ENCODE measurements at places on chromosomes 16 and 17. TPM values are rescaled to one million over a fixed set of nuclear protein-coding genes. Genes with fewer than 3 reads are reported as not detected.

EVPLL gene
- 4.3 TPM for total RNA-seq

BCAS3 gene
- 12.4 TPM for total RNA-seq

SLC9A5 gene
- 0.09 TPM for total RNA-seq

KRT12 gene
- total RNA-seq: 0.52 TPM

AKTIP gene
- total RNA-seq: 14.6 TPM

IRF8 gene
- total RNA-seq: 119 TPM

PRSS8 gene
- total RNA-seq: 12.8 TPM

BCL6B gene
- 3.4 TPM for total RNA-seq

CPNE7 gene
- 12.8 TPM for total RNA-seq

EFCAB5 gene
- total RNA-seq: 1.5 TPM

RAI1 gene
- 4.3 TPM for total RNA-seq

PTGES3L gene
- total RNA-seq: 0.76 TPM

GHDC gene
- total RNA-seq: 8.6 TPM

KREMEN2 gene
- 18.2 TPM for total RNA-seq
